Stimulated activated CD8-positive, alpha-beta memory T cell treated with anti-CD3 and anti-CD28 coated beads, Interleukin-2, amount 100 ng/mL, for 1 hour (primary cell): ENCODE measurements at places on chromosomes 7 and 10.

DNA sequence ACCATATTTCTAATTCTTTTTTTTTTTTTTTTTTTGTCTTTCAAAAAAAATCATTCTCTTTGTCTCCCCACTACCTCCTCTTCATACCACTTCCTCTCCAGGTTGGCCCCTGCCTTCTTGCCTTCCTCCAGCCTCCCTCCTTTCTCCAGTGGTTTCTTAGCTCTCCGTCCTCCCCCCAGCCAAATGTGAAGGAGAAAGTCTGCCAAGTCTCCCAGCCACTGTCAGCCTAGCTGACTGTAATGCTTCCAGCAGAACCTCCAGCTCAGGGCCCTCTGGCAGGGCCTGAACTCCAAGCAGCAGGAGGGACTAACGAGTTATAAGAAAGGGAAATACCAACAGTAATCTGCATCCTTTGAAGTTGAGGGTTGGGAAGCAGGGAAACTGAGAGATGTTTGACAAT is 35.5 kb upstream of the BICC1 start:
- no peak for DNase-seq

GRCh38 chr7:94382746-94383145 is 11.9 kb upstream of the COL1A2 start:
- no peak for DNase-seq

- DNase-seq: no peak
These were observed 62.6 kb downstream of the COL13A1 start for GRCh38 chr10:69864321-69864720.

- no peak for DNase-seq
These were observed 32.3 kb upstream of the NUB1 start for GRCh38 chr7:151309311-151309710.

- DNase-seq: no peak
These were observed 411.9 kb upstream of the KLF6 start for GRCh38 chr10:4196771-4197390.

DNA sequence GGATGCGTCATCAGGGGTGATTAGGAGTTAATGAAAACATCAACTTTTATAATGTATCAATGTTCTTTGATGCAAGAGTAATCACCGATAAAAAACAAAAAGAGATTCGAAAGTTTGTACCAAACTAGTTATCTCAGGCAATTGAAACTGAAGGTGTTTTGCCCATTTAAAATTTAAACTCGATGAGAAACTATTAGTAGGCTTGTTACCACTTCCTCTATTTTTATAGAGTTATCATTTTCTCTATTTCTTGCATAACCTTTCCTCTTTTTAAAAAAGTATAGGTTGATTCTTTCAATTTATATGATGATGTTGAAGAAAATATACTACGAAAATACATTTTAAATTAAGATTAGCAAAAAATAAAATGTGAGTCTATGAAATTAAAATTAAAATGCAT is 597.3 kb upstream of the POT1 start:
- DNase-seq: no peak

GRCh38 chr7:6167587-6168476 is 104.6 kb downstream of the CYTH3 start:
- DNase-seq: no peak

- DNase-seq: no peak
These were observed 79.9 kb downstream of the ZRANB1 start for GRCh38 chr10:125021686-125022344.
